ENCODE measurements at places on chromosomes 6 and 20. TPM values are rescaled to one million over a fixed set of nuclear protein-coding genes. Genes with fewer than 3 reads are reported as not detected.
A peak's percentile ranks its signal among the peaks of the same experiment; 100 is the strongest.

DNA sequence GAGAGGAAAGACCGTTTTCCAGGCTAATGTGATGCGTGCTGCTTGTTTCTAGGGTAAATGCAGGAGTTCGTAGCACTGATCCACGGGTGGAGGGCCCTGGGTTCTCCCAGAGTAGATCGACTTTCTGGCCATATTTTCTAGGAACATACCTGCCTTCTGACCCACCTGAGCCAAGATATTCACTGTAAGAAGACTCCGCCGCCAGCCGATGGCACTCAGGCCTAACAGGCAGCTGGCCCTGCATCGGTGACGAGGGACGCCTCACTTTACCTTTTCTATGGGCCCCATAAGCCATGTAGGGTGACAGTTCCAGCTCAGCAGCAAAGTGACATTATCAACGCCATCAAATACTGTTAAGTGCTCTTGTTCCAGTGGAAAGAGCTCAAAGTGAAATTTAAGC is 30.2 kb upstream of the FRMD1 start:
- H3K27me3 ChIP-seq, result peaks cover 11% of the 10 kb centered on the region
- H3K4me3 ChIP-seq, result no peak overlapping the region
- no peaks in the 10 kb centered on the region for H3K36me3 ChIP-seq
- no peak overlapping the region for H3K27ac ChIP-seq
- no peaks in the 10 kb centered on the region for H3K4me1 ChIP-seq

DNA sequence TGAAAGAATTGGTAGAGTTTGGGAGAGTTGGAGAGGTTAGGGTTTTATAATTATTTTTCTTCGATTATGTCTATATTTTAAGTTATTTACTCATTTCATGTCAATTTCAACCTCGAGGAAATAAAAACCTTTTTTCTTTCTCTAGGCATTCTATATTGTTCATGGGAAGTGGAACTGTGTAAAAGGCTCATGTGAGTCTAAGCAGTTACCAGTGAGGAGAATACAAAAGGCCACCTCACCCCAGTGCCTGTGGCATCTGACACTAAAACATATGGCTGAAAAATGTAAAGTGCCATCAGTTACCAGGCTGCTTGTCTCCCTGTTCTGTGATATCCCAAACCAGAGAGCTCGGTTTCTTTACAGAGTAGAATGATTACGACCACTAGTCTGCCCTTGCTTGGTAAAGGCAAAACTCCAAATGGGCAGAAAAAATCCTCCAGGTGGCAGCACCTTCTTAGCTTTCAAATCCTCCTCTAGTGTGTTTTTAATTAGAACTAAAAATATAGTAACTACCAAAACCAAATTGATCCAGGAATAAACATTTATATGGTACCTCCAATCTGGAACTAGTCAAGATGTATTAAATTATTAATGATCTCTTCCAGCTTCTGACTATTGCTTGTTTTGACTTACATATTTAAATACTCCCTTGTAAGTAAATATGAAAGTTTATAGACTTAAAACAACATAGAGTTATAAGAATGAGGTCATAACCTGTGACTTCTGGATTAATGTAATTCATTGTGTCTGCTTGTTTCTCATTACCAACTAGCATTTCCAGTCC is 122.6 kb upstream of the MCHR2 start:
- no peaks in the 10 kb centered on the region for H3K4me1 ChIP-seq
- H3K36me3 ChIP-seq, result no peaks in the 10 kb centered on the region
- no peak for DNase-seq
- no peak overlapping the region for H3K4me3 ChIP-seq
- no peak overlapping the region for H3K27ac ChIP-seq

DNA sequence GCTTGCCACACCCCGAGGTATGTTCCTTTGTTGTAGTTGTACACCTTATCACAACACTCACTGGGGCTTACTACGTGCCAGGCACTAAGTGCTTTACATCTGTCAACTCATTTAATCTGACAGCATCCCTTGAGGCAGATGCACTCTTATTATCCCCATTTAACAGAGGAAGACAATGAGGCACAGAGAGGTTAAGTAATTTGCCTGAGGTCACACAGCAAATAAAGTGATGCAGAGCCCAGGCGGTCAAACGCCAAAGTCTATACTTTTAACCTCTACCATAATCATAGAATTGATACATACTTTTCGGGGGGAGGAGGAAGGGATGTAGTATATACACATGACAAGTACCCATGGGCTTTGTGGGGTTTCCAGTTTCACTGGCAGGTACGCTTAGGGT is 37.7 kb downstream of the MDFI start:
- H3K27ac ChIP-seq, result no peak overlapping the region
- H3K36me3 ChIP-seq, result no peaks in the 10 kb centered on the region
- H3K27me3 ChIP-seq, result peaks cover 7% of the 10 kb centered on the region
- DNase-seq, result no peak
- H3K4me1 ChIP-seq, result peaks cover 1% of the 10 kb centered on the region

Gene OR2H2
- total RNA-seq, result not detected

Gene FAM110A
- 50.6 TPM for total RNA-seq

DNA sequence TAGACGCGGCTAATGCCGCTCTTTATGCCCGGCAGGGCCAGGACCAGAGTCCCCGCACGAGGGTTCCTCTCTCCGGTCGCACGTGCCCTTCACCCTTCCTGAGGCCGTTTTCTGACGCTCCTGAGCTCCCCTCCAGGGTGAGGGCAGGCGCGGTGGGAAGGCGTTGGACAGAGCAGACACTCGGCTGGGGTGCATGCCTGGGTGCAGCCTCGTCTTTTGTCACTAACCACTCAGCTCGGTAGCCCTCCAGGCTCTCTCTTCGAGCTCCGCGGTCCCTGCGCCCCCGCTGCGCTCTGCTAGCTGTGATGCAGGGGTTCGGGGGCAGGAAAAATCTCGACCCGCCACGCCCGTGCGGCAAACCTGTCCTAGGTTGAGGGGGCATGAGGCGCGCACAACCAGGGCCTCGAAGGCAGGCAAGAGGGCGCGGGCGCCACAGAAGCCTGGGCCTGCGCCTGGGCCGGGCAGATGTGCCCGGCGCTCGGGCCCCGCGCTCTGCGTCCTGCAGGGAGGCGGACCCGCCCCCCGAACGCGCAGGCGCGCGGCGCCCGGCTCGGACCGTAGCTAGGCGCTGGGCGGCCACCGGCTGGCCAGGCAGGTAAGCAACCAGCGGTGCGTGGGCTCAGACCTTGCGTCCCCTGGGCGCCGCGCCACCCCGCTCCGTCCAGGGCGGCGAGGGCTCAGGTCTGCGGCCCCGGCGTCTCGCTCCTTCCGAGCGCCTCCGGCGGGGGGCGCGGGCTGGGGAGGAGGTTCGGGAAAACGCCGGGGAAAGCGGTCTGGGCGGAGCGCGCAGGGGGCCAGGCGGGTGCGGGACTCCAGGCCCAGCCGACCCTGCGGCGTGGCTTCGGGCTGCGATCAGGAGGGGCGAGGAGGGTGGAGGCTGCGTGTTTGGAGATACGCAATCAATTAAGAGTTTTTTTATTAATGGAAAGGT is at the start of gene L3MBTL1:
L3MBTL1 (plus strand) TSS at position 548 of the 931 bp plus-strand sequence. CDS start 5,807 bp downstream, outside the sequence.
- peaks cover 3% of the 10 kb centered on the region for H3K4me1 ChIP-seq
- DNase-seq, result peak; percentile 44
- H3K36me3 ChIP-seq, result no peaks in the 10 kb centered on the region
- peaks cover 51% of the 10 kb centered on the region for H3K27me3 ChIP-seq
- peak within 1 kb of the TSS; percentile 61 for H3K4me3 ChIP-seq

GRCh38 chr6:134376785-134377184 is 58.9 kb upstream of the SGK1 start:
- H3K4me1 ChIP-seq, result peaks cover 39% of the 10 kb centered on the region
- no peak overlapping the region for H3K4me3 ChIP-seq

GRCh38 chr6:125003070-125003469 is 40.8 kb downstream of the RNF217 start:
- no peak for DNase-seq
- no peaks in the 10 kb centered on the region for H3K36me3 ChIP-seq
- no peak overlapping the region for H3K27ac ChIP-seq
- H3K4me1 ChIP-seq, result no peaks in the 10 kb centered on the region
- H3K4me3 ChIP-seq, result no peak overlapping the region

DNA sequence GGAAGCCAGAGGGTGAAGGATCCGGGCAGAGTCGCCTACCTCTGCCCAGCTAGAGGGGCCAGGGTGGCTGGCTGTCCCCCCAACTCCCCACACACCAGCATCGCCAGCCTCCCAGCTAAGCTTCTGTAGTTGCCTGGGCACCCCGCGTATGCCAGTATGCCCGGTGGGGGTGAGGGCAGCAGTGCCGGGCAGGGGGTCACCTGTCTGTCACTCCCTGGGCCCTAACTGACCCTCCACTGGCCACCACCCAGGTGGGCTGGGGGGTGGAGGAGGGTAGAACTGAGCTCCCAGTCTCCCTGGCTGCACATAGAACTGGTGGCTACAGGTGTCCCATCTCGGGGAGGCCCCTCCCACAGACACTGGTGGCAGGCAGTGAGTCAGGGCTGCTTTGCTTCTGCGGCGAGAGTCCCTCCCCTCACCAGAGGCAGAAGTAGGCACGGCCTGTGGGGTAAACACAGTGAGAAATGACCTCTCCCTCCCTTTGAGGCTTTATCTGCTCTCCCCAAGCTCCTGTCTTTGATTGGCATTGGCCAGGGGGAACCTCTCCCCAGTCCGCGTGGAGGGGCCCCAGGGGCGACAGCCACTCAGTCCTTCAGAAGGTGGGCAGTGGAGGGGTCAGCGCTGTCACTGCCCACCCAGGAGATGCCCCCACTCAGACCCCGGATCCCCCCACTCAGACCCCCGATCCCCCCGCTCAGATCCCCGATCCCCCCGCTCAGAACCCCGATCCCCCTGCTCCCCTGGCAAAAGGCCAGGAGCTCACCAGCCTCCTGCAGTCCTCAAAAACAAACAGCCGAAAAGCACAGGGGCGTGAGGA is 2.5 kb downstream of the NTSR1 start:
- H3K27me3 ChIP-seq, result peaks cover 44% of the 10 kb centered on the region
- DNase-seq, result no peak
- peaks cover 5% of the 10 kb centered on the region for H3K4me1 ChIP-seq
- no peaks in the 10 kb centered on the region for H3K36me3 ChIP-seq
- no peak overlapping the region for H3K4me3 ChIP-seq
- H3K27ac ChIP-seq, result no peak overlapping the region

GRCh38 chr6:95286874-95287273 is 290.5 kb upstream of the MANEA start:
- H3K36me3 ChIP-seq, result no peaks in the 10 kb centered on the region
- H3K4me3 ChIP-seq, result no peak overlapping the region
- DNase-seq, result no peak
- no peak overlapping the region for H3K27ac ChIP-seq
- H3K27me3 ChIP-seq, result no peaks in the 10 kb centered on the region
- H3K4me1 ChIP-seq, result no peaks in the 10 kb centered on the region

DNA sequence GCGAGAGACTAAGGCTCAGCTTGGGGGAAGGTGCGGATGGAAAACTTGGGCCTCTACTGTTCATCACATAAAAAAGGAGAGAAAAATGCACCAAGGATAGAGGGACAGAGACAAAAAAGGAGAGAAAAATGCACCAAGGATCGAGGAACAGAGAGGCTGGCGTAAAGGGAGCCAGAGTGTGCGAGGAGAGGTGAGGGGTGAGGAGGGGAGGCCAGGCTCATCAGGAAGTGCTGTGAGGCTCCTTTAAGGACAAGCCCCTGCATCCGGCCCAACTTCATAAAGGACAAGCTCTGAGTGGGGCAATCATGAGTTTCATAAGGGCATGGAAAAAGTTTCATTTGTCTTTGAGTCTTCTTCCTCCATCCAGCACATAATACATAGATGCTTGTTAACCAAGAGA is 117.2 kb upstream of the NXT1 start:
- no peaks in the 10 kb centered on the region for H3K36me3 ChIP-seq
- H3K27ac ChIP-seq, result no peak overlapping the region
- no peaks in the 10 kb centered on the region for H3K4me1 ChIP-seq
- no peak overlapping the region for H3K4me3 ChIP-seq
- DNase-seq, result no peak

DNA sequence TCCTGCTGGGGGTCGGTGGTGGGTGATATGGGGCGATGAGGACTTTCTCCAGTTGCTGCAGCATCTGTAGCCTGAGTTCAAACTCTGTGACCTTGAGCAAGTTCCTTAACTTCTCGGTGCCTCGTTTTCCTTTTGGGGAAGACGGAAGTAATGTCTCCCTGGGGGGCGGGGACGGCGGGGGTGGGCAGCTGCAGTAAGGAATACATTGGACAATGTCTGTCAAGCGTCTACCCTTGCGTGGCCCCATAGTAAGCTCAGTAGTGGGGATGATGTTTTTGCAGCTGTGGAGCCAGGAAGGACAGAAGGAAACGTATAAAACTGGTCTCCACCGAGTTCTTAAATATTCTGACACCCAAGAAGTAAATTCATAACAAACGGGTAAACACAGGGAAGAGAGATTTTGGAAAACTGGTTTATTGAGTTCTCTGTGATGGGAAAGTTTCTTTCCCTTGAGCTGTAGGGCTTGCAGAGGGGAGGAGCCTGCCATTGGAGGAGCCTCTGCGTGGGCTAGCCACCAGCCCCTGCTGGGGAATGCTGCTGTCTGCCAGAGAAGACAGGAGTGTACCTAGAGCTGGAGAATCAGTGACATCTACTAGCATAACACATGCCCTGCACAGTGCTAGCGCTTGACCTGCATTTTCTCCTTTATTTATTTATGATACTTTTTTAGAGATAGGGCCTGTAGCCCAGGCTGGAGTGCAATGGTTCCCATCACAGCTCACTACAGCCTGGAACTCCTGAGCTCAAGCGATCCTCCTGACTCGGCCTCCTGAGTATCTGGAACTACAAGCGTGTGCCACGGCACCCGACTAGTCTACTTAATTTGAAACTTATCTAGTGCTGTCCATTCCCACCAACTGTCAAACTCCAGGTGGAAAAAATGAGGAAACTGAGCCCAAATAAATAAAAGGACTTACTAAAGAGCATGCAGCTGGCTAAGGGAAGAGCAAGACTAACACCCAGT is 1.2 kb upstream of the ACSS1 start:
- H3K4me1 ChIP-seq, result peaks cover 21% of the 10 kb centered on the region
- peaks cover 17% of the 10 kb centered on the region for H3K27me3 ChIP-seq
- H3K4me3 ChIP-seq, result peak overlapping the region; percentile 72
- DNase-seq, result no peak
- peak overlapping the region; percentile 85 for H3K27ac ChIP-seq
- peaks cover 10% of the 10 kb centered on the region for H3K36me3 ChIP-seq

DNA sequence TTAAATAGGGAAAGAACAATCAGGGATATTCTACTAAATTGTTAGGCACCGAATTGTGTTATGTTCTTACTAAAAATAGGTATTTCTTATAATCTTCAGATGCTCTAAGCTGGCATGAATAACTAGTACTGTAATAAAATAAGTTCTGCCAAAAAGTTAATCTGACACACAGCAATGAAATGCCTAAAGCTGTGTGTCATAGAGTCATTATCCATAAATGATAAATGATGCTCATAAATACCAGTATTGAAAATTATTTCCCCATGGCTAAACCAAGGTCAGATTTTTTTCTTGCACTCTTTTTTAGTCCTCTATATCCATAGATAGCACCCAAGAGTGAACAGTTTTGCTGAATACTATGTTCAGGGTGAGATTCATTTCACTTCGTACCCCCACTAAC is 11.7 kb upstream of the PRIM2 start:
- H3K4me3 ChIP-seq, result no peak overlapping the region
- no peaks in the 10 kb centered on the region for H3K4me1 ChIP-seq
- DNase-seq, result no peak
- peaks cover 19% of the 10 kb centered on the region for H3K27me3 ChIP-seq
- no peaks in the 10 kb centered on the region for H3K36me3 ChIP-seq

Gene ECT2L
- not detected for total RNA-seq
